ENCODE measurements at places on chromosomes 1 and 21.

DNA sequence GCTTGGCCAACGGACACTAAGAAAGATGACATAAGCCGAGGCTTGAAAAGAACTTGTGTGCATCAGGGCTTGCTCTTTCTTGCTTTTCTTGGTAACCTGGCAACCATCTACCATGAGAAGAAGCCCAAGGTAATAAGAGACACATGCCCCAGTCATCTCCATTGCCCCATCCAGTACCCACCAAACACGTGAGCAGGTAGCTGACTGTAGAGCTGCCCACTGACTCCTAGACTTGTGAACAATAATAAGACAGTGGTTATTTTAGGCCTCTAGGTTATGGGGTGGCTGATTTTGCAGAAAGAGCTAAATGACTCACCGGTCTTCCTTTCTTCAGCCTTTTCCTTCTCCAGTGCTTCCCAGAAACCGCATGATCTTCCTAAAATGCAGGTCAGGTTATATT is 105.0 kb upstream of the JUN start:
- DNase-seq: no peak

DNA sequence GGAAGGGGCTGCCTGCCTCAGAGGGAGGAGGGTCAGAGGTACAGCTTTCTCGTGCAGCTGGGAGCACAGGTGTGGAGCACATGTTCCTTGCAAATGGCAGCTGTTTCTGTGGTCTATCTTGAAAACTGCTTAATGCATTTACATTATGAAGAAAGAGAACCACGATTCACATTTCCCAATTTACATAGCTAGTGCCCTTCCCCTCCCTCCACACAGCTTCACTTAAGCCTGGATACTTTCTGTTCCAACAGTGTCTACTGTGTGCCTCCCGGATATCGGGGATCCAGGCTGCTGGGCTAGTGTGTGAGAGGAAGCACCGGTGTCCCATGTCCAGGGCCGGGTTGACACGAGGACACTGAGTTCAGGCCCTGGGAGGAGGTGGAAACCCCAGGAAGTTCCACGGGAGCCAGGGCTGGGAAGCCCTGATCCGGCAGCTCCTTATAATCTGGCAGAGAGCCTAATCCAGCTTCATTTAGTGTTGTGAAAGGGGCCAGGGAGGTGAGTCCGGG is 31.6 kb downstream of the TMCC2 start:
- no peak for DNase-seq

GRCh38 chr1:220787069-220787619 is 431 bp downstream of the MTARC1 start:
- DNase-seq: peak; percentile 64

DNA sequence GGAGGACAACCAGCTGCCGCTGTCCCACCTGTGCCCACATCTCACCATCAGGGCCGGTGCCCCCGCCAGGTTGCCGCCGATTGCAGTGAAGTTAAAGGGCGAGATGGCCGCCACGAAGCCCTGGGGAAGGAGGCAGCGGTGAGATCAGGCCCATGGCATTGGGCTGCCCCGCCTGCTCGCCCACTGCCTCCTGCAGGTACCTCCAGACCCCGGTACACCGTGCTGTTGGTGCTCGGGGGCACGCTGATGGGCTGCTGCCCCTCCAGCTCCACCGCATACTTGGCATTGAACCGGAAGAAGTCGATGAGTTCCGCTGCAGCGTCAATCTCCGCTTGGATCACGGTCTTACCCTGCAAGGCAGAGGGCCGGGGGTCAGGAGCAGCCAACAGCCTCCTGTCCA is 19.3 kb downstream of the ALDH4A1 start:
- DNase-seq: no peak

DNA sequence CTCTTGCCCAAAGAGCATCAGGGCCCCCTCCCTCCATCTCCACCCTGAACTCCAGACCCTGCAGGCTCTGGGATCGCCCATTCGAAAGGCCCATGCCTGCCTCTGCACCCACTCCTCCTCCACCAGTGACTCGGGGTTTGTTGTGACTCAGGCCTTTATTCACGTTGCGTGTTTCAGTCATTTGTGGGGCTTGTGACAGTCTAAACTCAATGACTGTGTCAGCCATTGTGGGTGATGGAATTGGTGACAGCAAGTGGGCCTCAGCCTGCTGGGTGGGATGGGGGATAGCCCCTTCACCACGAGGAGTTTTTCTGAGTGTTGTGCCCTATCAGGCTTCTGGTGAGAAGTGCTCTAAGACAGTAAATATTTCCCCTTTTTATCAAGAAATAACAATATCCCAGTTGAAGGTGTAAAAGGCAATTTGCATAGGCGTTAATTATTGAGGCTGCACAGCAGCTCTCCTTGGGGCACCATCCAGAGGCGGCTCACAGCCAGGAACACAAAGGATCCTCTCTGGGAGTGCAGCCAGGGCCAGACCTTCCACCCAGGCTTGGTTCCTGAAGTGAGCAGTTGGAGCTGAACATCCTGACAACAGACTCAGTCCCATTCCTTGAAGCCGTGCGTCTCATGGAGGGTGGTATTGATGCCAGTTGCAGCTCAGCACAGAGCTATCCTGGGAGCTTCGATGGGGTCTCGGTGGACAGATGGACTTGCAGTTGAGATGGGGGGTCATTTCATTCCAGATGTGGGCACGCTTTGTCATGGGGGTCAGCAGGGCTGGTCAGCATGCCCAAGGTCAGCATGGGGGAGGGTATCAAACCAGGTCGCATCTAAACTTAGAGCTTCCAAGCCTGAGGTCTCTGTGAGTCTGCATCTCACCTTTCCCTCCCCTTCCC is 135.6 kb upstream of the CACNA1E start:
- DNase-seq: no peak

- DNase-seq: no peak
These were observed 12.6 kb downstream of the RSPO1 start for GRCh38 chr1:37622131-37622530.

DNA sequence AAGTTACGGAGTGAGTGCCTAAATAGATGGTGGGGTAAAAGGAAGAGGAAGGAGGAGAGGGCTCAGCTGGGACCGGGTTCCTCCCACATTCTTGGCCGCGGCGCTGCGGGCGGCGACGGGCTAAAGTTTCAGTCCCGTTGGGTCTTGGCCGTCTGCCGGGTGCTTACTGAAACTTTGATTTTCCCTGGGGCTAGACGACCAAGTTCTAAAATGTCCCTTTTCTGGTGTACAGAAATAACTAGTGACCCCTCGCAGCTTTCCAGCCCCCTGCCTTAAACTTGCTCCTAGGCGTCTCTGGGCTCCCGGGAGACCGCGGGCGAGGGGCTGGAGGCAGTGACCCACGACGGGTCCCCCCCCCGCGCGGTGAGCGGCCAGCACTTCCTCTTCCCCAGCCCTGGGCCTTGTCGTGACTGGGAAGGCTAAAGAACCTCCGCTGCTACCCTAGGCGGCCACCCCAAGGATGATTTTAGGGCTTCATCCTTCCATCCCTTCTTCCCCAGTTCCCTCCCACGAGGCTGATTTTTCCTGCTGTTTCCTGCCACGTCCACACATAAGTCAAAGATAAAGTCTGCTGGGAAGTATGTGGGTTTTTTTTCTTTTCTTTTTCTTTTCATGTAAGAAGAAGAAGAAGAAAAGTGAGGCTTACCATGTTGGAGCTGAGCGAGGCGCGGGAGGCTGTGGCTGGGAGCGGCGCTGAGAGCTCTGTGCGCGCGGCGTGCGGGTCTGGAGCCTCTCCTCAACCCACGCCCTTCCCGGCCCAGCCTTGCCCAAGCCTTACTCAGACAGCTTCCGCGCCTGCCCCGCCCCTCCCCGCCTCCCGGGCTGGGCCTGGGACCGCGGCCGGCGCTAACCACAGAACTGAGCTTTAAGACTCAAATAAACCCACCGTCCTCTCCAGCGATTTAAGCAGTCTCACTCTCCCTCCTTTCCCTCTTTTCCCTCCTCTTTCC is at the start of gene S100A11:
S100A11 (minus strand) TSS at position 738 of the 950 bp plus-strand sequence; CDS start at position 649, 89 bp downstream.
- peak; percentile 29 for DNase-seq

DNA sequence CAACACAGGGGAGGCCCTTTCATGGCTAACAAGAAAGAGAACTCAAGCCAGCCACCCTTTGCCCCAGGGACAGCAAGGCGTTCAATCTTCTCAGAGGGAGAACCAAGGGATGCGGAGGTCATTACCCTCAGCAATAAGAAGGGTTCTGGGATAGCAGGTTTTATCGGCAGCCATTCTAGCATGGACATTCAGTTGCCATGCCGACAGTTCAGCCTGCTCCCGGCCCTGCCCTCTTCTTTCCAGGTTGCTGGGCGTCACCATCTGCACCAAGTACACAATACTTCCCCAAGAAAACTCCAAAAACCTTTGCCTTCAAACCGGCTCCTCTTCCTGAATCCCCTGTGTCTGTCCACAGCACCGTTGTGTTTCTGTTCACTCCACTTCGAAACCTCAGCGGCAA is 47.1 kb downstream of the SYT2 start:
- no peak for DNase-seq

- no peak for DNase-seq
These were observed 8.0 kb upstream of the SIM2 start for GRCh38 chr21:36690628-36691554.

GRCh38 chr1:177710696-177711620 is 258.9 kb downstream of the SEC16B start:
- no peak for DNase-seq

DNA sequence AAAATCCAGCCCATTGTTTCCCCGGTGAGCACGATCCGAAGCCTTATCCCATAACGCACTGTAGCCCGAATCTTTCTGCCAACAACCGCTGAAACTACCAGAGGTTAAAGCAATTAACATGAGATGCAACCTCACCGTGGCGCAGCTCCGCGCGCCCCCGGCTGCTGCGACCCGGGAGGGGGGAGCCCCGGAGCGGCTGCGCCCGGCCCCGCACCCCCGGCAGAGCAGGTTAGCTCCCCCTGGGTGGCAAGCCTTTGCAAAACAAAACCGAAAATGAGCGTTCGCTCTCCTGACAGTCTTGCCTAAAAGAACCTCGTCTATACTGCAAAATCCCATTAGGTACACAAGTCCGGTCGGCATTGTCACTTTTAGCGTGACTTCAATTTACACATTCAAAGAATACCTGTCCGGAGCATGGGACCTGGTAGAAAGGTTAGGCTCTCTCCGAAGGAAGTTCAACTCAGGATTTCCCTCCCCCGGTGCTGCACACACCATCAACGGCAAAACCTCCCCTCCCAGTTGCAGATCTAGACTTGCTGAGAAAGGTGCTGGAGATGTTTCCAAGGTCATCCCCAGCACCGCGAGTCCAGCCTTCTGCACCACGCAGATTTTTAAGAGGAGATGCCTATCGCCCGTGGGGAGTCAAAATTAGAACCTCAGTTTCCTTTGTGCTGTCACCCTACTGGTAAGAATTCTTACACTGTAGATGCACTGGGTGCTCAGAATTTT is 107.5 kb downstream of the ZNF281 start:
- peak; percentile 37 for DNase-seq

- DNase-seq: peak; percentile 90
These were observed 29.7 kb upstream of the GRIK3 start for GRCh38 chr1:37064039-37064438.

- DNase-seq: no peak
These were observed 42.6 kb upstream of the PTGS2 start for GRCh38 chr1:186722711-186723309.

GRCh38 chr1:181349512-181349911 is 133.8 kb upstream of the CACNA1E start:
- no peak for DNase-seq

GRCh38 chr1:213159376-213159775 is 108.3 kb downstream of the RPS6KC1 start:
- DNase-seq: no peak

DNA sequence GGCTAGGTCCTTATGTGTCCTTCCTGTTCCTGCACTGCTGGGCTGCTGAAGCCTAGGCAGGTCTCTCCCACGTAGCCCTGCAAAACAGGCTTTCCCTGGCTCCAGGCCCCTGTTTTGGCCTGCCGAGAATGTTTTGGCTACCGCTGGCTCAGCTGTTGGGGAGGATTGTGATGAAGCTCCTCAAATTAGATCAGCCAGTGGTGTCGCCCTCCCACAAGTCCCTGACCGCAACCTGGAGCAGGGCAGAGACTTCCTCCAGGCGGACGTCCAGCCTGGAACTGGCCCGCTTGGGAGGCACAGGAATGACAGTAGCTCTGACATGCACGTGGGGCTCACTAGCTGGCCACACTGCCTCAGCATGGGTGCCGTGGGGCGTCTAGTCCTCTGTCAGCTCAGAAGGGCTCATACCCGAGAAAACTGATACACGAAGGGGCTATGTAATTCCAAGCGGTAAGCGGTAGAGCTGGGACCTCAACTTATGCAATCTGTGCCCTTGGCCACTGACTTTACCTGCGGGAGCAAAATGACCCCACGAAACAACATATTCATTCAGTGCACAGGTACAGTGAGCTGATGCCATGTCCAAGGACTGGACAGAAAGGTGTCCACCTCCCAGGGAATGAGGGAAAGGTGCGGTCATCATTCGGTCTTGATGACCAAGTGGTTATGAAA is 26.6 kb downstream of the DHRS3 start:
- DNase-seq: no peak

GRCh38 chr1:165994107-165994506 is 166.7 kb downstream of the UCK2 start:
- DNase-seq: no peak

GRCh38 chr1:221947731-221948130 is 205.8 kb upstream of the DUSP10 start:
- no peak for DNase-seq

DNA sequence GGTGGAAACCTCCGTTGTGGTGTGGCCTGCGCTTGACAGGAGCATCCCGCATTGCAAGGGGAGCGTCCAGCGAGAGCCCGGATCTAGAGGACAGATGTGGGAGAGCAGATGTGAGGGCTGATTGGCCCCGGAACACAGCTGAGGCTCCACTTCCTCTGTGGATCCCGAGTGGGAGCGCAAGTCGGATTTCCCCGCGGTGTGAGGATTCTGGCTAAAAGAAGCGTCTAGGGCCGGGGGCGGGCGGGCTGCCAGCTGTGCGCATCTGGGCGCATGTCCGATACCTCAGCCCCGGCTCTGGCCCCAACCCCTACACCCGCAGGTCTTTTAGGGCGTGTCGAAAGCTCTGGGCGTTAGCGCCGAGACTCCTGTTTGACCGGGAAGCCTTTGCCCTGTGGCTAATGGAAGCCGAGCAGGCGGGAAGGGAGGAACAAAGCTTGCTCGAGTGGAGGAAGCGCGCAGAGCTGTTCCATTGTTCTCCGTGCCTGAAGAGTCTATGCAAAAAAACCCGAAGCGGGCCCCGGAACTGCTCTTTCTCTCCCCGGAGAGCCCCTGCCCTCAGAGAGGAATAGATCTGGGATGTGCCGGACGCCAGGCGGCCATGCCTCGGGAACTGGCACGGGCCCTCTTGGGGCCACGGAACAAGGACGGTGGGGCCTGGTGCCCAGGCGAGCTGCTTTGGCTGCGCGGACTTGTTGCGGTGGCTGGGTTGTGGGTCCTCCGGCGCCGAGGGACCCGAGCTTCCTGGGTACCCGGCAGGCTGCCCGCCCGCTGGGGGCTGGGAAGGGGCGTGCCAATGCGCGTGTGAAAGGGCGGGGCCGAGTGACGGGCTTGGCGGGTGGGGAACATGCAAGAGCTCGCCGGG is 111.1 kb downstream of the NAV1 start:
- peak; percentile 84 for DNase-seq

- no peak for DNase-seq
These were observed 701.8 kb upstream of the CXADR start for GRCh38 chr21:16811011-16811410.

GRCh38 chr1:108063703-108064102 is 98.7 kb upstream of the VAV3 start:
- DNase-seq: no peak

GRCh38 chr1:205059660-205060059 is 16.6 kb downstream of the CNTN2 start:
- DNase-seq: no peak

- DNase-seq: no peak
These were observed 21.4 kb upstream of the CHIT1 start for GRCh38 chr1:203250911-203251310.
